Left lung (tissue), 14 donors: ENCODE measurements at places on chromosomes 2 and 18.

GRCh38 chr18:61957801-61958516 lies 65.2 kb upstream of the RNF152 start:
- peak; percentile 43 for DNase-seq

- no peak for DNase-seq
Measured at GRCh38 chr2:1556776-1557466, 143.7 kb downstream of the TPO start.

- no peak for DNase-seq
Measured at GRCh38 chr18:64288432-64288831, 139.5 kb upstream of the LINC00305 start.

DNA sequence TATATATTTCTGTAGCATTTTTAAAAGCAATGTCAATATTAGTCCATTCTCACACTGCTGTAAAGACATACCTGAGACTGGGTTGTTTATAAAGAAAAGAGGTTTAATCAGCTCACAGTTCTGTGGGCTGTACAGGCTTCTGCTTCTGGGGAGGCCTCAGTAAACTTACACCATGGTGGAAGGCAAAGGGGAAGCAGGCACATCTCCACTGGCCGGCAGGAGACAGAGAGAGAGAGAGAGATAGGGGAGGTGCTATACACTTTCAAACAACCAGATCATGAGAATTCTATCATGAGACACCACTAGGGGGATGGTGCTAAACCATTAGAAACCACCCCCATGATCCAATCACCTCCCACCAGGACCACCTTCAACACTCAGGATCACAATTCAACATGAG lies 43.1 kb downstream of the CHMP3 start:
- DNase-seq, result no peak

DNA sequence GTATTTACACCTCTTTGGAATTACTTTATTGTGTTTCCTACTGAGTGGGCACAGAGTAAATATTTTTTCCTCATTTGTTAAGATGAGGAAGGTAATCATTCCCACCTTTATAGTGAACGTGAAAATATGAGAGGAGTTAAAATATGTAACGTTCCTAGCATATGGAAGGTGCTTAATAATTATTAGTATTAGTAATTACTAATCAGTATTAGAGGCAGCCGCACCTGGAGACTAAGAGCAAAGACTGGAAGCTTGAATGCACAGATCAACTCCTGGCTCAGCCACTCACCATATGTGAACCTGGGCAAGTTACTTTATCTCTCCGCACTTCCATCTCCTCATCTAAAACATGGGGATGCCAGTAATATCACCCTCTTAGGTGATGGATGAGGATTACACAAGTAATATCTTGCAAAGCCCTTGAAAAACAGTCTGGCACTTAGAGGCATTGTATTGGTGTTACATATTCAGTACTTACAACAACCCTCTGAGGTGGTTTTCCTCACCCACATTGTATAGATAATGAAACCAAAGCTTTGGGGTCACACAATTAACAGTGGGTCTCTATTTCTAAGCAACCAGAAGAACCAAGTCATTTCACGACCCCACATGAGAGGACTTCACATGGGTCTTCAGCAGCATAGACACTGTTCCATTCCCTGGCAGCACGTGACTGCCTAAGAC lies 100.3 kb upstream of the KCTD1 start:
- no peak for DNase-seq

DNA sequence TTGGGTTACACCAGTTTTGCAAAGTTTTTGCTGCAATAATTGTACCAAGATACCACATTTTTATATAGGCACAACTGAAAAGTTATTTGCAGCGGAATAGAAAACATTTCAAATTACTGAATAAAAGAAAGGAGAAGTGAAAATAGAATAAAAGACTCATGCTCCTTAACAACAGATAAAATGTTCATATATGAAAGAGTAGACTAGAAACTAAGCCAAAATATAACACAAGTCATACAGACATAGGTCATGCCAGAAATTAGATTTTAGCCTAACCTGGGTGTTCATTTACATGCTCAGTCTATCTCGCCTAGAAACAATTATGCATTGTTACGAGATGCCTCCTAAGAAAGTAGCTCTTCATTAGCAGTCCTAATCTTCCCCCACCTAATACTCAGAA lies 16.4 kb upstream of the MAP3K20 start:
- no peak for DNase-seq

DNA sequence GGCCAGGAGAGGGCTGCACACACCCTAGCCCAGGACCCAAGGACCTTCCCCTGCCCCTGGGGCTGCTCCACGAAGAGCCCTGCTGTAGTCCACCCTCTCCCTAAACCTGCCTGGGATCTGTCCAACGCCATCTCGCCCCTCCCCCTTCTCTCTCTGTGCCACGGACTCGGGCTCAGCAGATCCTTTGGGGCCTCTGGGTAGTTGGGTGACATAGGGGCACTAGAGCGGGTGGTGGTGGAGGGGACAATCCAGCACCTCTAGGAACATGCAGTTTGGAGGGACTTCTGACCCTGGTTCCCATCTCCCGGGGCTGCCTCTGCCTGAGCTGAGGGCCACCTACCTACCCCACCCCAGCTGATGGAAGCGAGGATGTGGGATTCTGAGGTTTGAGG lies 7.3 kb upstream of the CRYBA2 start:
- DNase-seq, result no peak
